ENCODE measurements at places on chromosomes 2 and 18. TPM values are rescaled to one million over a fixed set of nuclear protein-coding genes. Genes with fewer than 3 reads are reported as not detected.

- DNase-seq: no peak
Measured at GRCh38 chr2:126970583-126970982, 71.9 kb downstream of the TEX51 start.

DNA sequence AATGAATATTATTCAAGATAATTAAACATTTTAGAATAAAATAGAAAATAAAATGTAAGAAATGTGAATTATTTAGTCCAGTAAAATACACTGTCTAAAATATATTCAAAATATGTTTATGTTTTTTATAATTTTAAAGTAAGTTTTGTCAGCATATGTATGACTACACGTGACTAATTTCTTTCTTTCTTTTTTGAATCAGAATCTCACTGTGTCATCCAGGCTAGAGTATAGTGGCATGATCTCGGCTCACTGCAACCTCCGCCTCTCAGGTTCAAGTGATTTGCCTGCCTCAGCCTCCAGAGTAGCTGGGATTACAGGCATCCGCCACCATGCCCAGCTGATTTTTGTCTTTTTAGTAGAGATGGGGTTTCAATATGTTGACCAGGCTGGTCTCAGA is 19.1 kb upstream of the INO80D start:
- DNase-seq: no peak

GRCh38 chr2:216553482-216554240 is 55.0 kb downstream of the RPL37A start:
- no peak for DNase-seq

- DNase-seq: peak; percentile 64
Measured at GRCh38 chr2:220687231-220687843, 884.8 kb downstream of the EPHA4 start.

DNA sequence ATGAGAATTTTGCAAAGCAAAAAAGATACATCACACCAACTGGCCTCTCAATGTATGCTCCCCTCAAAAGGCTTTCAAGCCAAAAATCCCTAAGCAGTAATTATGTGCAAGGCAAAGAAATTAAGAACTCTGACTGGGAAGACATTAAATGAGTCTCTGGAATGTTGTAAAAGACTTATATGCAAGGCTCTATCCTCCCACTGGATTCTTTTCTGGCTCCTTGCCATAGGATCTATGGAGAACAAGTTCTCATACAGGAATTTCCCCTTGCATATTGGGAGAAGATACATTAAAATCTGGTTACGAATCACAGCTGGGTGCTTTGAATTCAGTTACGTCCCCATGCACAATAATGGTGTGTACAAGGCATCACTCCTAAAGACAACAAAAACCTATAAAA is 73.4 kb upstream of the ATL2 start:
- no peak for DNase-seq

DNA sequence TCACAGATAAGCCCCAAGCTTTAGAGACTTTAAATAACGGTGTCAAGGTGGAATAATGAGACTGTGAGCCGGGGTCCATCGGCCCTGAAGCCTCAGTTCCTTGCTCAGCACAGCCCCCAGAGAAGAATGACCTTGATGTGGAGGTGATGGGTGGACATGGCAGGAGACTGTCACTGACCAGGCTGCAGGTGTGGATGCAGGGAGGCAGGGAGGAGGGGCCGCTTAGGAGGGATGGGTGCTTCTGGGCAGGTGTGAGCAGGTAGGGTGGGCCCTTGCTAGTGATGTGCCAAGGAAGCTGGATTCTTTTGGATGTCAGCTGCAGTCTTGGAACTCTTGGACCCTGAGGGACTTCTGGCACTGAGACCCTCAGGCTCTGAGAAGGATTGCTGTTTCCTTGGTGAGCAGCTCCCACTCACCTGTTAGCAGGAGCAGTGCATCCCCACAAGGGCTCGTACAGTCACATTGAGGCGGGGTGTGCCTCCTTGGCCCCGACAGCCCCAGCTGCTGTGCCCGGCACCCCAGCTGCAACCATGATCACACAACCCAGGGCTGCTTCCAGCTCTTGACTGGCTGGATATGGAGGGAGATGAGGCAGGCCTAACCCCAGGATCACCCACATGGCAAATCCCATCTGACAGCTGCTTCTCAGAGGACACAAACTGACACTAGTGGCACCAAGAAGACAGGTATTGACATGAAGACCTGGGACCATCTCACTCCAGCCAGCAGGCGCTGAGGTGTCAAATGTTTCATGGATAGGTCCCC is 209.8 kb upstream of the HDAC4 start:
- no peak for DNase-seq

COL4A3 gene
- total RNA-seq: 16.0 TPM

HOXD3 gene
- 3.2 TPM for total RNA-seq

HAAO gene
- total RNA-seq: 20.9 TPM
